ENCODE measurements at places on chromosomes 1 and 21.

DNA sequence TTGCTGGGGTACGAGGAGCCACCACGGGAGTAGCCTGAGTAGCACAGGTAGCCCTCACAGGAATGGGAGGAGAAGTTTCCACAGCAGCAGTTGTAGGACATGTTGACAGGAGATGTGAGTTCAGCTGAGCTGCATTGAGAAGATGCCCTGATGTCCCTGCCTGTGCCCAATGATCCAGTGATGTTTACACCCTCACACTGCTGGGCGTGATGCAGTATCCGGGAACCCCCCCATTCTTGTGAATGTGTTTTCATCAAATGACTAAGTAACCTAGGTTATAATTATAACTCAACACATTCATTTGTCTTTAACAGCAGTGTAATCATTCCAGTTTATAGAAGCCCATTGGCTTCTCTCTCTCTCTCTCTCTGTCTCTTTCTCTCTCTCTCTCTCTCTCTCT is at the start of gene KRTAP23-1:
Gene KRTAP23-1, minus strand, starts transcription at position 101 of the 400 bp plus-strand sequence. Its CDS starts 0 bp downstream, at position 101.
- no peaks in the 10 kb centered on the region for H3K36me3 ChIP-seq
- no peak for DNase-seq
- H3K27me3 ChIP-seq, result no peaks in the 10 kb centered on the region
- H3K4me1 ChIP-seq, result peaks cover 4% of the 10 kb centered on the region
- no peak within 1 kb of the TSS for H3K4me3 ChIP-seq
- H3K27ac ChIP-seq, result no peak within 1 kb of the TSS

GRCh38 chr21:29581393-29581792 is 282.7 kb downstream of the BACH1 start:
- H3K27me3 ChIP-seq, result no peaks in the 10 kb centered on the region
- H3K4me3 ChIP-seq, result no peak overlapping the region
- H3K4me1 ChIP-seq, result peaks cover 22% of the 10 kb centered on the region
- H3K27ac ChIP-seq, result no peak overlapping the region
- no peak for DNase-seq

DNA sequence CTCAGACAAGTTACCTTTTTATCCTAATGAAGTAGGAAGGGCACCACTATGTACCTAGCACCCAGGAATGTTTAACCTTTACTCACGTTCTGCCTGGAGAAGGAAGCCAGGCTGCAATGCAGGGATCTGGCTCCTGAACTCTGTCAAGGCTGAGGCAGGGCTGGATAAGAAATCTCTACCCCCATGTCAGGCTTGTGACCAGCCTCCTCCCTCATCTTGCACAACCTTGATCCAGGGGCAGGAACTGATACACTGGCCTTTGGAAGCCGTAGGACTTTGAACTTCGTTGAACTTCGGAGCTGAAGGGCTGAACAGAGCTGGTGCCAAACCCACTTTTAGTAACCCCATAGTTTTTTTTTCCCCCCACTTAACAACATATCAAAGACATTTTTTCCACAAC is 8.0 kb upstream of the AKR1A1 start:
- H3K4me1 ChIP-seq, result no peaks in the 10 kb centered on the region
- H3K4me3 ChIP-seq, result no peak overlapping the region
- H3K27me3 ChIP-seq, result peaks cover 15% of the 10 kb centered on the region
- no peaks in the 10 kb centered on the region for H3K36me3 ChIP-seq
- no peak for DNase-seq
- H3K27ac ChIP-seq, result no peak overlapping the region

DNA sequence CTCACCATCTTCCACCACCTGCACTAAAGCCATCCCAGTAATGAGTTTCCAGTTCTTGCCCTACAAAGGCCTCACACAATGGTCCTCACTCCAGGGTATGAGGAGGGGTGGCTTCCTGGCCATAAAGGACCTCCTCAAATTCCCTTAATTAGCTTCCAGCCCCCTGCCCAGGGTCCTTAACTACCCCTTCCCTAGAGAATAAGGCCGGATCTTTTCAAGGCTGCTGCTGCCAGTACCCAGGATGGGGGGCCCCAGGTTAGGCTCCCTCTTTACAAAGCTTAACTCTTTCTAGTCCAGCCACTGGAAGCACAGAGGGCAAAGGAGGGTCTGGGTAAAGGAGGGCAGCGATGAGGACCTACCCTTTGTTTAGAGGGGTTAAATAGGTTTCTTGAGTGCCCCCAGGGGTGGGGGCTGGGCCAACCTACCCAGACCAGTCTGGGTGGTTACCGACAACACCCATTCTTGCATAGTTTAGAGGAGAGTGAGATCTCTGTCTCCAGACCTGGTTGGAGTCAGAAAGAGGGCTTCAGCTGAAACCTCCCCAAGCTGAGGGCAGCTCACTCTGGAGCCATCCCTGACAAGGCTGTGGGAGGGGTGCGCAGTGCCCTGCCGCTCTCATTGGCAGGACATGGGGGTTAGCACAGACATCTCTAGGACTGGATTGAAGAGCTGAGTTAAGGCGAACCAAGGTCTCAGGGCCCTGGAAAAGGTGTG is 7.1 kb downstream of the BLACAT1 start:
- no peaks in the 10 kb centered on the region for H3K36me3 ChIP-seq
- peak overlapping the region; percentile 62 for H3K4me3 ChIP-seq
- H3K27ac ChIP-seq, result no peak overlapping the region
- peaks cover 90% of the 10 kb centered on the region for H3K4me1 ChIP-seq

GRCh38 chr21:14762734-14763694 is 216.9 kb upstream of the SAMSN1 start:
- H3K4me1 ChIP-seq, result no peaks in the 10 kb centered on the region
- no peaks in the 10 kb centered on the region for H3K36me3 ChIP-seq
- no peak overlapping the region for H3K27ac ChIP-seq
- DNase-seq, result no peak
- no peaks in the 10 kb centered on the region for H3K27me3 ChIP-seq
- no peak overlapping the region for H3K4me3 ChIP-seq

DNA sequence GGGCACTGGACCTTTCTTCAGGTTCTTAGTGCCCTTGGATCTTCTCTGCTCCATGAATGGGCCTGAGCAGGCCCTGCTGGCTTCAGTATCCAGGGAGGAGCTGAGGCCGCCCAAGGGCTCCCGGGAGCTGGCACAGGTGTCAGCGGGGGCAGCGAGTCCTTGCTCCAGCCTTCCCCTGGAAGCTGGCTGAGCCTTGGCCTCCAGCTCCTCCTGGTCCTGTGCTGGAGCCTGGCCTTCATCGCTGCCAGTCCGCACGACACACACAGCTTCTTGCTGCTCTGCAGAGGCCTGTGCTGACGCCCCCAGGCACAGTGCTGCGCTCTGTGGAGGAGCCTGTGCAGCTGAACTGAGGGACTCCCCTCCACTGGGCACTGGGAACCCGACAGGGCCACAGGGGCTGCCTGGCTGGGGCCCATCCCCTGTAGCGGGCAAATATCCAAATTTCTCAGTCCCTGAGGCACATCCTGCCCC is 1.7 kb downstream of the SPOCD1 start:
- H3K4me3 ChIP-seq, result no peak overlapping the region
- peaks cover 4% of the 10 kb centered on the region for H3K4me1 ChIP-seq
- H3K36me3 ChIP-seq, result no peaks in the 10 kb centered on the region
- peaks cover 16% of the 10 kb centered on the region for H3K27me3 ChIP-seq

GRCh38 chr1:180762796-180763195 is 131.0 kb downstream of the XPR1 start:
- no peak overlapping the region for H3K4me3 ChIP-seq
- H3K27me3 ChIP-seq, result no peaks in the 10 kb centered on the region
- H3K4me1 ChIP-seq, result peaks cover 4% of the 10 kb centered on the region

DNA sequence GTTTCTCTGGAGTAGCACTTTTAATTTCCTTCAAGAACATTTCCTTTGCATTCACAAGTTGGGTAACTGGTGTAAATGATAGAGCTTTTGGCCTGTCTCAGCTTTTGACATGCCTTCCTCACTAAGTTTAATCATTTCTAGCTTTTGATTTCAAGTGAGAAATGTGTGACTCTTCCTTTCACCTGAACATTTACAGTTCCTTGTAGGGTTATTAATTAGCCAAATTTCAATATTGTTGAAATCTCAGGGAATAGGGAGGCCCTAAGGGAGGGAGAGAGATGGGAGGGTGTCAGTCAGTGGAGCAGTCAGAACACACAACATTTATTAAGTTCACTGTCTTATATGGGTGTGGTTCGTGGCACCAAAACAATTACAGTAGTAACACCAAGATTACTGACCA is 14.2 kb downstream of the AADACL3 start:
- no peaks in the 10 kb centered on the region for H3K36me3 ChIP-seq
- no peak overlapping the region for H3K4me3 ChIP-seq
- DNase-seq, result no peak
- peaks cover 35% of the 10 kb centered on the region for H3K27me3 ChIP-seq

GRCh38 chr1:226402739-226403165 is 5.1 kb downstream of the PARP1 start:
- H3K4me3 ChIP-seq, result peak overlapping the region; percentile 97
- H3K27me3 ChIP-seq, result no peaks in the 10 kb centered on the region
- H3K36me3 ChIP-seq, result peaks cover 28% of the 10 kb centered on the region
- H3K4me1 ChIP-seq, result peaks cover 66% of the 10 kb centered on the region
- DNase-seq, result no peak
- H3K27ac ChIP-seq, result peak overlapping the region; percentile 4

DNA sequence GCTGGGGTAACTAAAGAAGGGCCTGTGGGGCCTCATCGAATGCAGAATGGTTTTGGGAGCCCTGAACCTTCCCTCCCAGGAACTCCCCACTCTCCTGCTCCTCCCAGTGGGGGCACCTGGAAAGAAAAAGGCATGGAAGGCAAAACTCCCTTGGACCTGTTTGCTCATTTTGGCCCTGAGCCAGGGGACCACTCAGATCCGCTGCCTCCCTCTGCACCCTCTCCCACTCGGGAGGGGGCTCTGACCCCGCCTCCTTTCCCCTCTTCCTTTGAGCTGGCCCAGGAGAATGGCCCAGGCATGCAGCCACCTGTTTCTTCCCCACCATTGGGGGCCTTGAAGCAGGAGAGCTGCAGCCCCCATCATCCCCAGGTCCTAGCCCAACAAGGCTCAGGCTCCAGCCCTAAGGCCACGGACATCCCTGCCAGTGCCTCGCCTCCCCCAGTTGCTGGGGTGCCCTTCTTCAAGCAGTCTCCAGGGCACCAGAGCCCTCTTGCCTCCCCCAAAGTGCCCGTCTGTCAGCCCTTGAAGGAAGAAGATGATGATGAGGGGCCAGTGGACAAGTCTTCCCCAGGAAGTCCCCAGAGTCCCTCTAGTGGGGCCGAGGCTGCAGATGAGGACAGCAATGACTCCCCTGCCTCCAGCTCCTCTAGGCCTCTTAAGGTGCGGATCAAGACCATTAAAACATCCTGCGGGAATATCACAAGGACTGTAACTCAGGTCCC is 4.7 kb downstream of the ZNF687 start:
- no peak overlapping the region for H3K27ac ChIP-seq
- H3K27me3 ChIP-seq, result peaks cover 3% of the 10 kb centered on the region
- peaks cover 21% of the 10 kb centered on the region for H3K4me1 ChIP-seq
- no peak for DNase-seq

GRCh38 chr1:202616355-202616915 is 93.8 kb downstream of the SYT2 start:
- H3K4me1 ChIP-seq, result peaks cover 36% of the 10 kb centered on the region
- DNase-seq, result no peak
- peak overlapping the region; percentile 0 for H3K27ac ChIP-seq
- H3K27me3 ChIP-seq, result no peaks in the 10 kb centered on the region
- no peak overlapping the region for H3K4me3 ChIP-seq

- H3K27ac ChIP-seq, result no peak overlapping the region
- H3K27me3 ChIP-seq, result no peaks in the 10 kb centered on the region
- DNase-seq, result no peak
- peaks cover 13% of the 10 kb centered on the region for H3K36me3 ChIP-seq
Observed at GRCh38 chr1:109216662-109217061, 2.9 kb downstream of the SARS1 start.

GRCh38 chr1:235724730-235725129 is 75.1 kb upstream of the GNG4 start:
- no peak for DNase-seq
- H3K27ac ChIP-seq, result no peak overlapping the region
- H3K4me3 ChIP-seq, result no peak overlapping the region
- H3K36me3 ChIP-seq, result peaks cover 3% of the 10 kb centered on the region
- no peaks in the 10 kb centered on the region for H3K4me1 ChIP-seq

GRCh38 chr1:91349524-91349923 is 55.1 kb downstream of the HFM1 start:
- DNase-seq, result no peak
- H3K4me1 ChIP-seq, result peaks cover 11% of the 10 kb centered on the region
- no peaks in the 10 kb centered on the region for H3K27me3 ChIP-seq
- H3K4me3 ChIP-seq, result no peak overlapping the region

GRCh38 chr1:169160845-169161495 is 54.5 kb downstream of the ATP1B1 start:
- H3K36me3 ChIP-seq, result no peaks in the 10 kb centered on the region
- no peak for DNase-seq
- H3K27me3 ChIP-seq, result no peaks in the 10 kb centered on the region
- no peak overlapping the region for H3K4me3 ChIP-seq
- H3K4me1 ChIP-seq, result peaks cover 14% of the 10 kb centered on the region
